ENCODE measurements at places on chromosomes 13 and 19.

- no peak for DNase-seq
Measured at GRCh38 chr13:91659256-91660075, 261.0 kb downstream of the GPC5 start.

- DNase-seq: no peak
Measured at GRCh38 chr19:46478356-46478986, 7.1 kb upstream of the PNMA8A start.

- DNase-seq: no peak
Measured at GRCh38 chr13:49023431-49023830, 47.7 kb downstream of the FNDC3A start.

DNA sequence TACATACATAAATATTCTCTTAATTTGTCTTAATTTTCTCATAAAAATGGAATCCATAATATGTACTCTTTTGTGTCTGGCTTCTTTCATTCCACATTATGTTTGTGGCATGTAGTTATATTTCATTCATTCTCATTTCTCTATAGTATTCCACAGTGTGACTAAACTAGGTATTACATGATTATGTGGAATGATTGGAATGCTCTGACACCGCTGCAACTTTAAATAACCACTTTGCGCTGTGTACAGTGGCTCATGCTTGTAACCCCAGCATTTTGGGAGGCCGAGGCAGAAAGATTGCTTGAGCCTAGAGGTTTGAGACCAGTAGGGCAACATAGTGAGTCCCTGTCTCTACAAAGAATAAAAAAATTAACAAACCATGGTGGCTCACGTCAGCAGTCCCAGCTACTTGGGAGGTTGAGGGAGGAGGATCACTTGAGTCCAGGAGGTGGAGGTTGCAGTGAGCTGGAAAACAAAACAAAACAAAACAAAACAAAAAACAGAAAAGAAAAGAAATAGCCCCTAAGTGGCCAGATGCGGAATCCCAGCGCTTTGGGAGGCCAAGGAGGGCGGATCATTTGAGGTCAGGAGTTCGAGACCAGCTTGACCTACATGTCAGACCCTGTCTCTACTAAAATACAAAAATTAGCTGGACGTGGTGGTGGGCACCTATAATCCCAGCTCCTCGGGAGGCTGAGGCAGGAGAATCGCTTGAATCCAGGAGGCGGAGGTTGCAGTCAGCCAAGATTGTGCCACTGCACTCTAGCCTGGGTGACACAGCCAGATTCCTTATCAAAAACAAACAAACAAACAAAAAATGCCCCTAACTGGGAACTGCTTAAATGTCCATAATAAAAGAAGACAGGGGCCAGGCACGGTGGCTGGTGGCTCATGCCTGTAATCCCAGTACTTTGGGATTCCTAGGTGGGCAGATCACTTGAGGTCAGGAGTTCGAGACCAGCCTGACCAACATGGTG, 8.0 kb upstream of the SAE1 start:
- no peak for DNase-seq

GRCh38 chr13:32881074-32881776, 135.0 kb upstream of the KL start:
- DNase-seq: no peak

- DNase-seq: no peak
Measured at GRCh38 chr19:11165486-11166030, 10.0 kb upstream of the SPC24 start.

- no peak for DNase-seq
Measured at GRCh38 chr13:90884066-90884465, 463.4 kb upstream of the MIR17HG start.

- DNase-seq: no peak
Measured at GRCh38 chr13:32663660-32664059, 77.4 kb downstream of the PDS5B start.

- DNase-seq: no peak
Measured at GRCh38 chr19:57599377-57599760, 316 bp upstream of the ZNF530 start.

GRCh38 chr13:28741084-28741491, 22.3 kb upstream of the SLC46A3 start:
- DNase-seq: no peak

- no peak for DNase-seq
Measured at GRCh38 chr19:5951338-5951861, 26.5 kb downstream of the RANBP3 start.

DNA sequence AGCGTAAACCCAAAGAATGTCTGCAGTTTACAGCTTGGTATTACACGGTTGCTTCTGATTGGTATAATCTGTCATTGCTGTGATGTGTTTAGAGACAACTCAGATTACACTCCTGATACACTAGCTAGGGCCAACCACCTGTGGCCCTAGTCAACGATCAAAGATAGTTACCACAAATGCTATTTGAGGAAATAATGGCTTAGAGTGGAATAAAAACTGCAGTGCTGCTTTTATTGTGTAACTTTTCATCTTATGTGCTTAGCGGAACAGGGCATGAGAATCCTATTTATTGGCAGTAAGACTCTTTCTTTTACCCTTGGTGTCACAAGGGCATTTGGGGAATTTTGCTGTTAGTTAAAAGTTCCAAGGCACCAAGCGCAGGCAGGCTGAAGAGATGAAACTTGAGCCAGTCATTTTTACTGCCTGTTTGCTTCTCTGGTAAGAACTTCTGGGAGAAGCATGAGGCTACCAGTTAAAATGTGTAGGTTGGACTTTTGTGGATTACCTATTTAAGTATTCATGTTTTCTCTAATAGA, 363.3 kb downstream of the KCNRG start:
- DNase-seq: no peak

DNA sequence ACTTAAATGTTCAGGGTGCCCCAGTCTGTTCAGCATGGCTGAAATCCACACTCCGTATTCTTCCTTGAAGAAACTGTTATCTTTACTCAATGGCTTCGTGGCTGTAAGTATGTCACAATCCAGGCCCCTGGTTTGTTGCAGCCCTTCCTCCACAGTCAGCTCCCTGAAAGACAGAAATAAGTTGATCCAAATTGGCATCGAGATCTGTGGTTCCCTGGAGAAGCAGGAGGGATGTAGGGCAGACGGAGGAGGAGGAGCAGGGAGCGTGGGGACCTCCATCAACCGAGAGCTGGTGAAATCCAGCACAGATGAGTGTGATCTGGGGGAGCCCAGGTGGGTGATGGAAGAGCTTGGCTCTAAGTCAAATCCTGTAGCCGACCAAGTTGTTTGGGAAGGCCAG, 304 bp downstream of the TSPAN16 start:
- DNase-seq: peak; percentile 52

GRCh38 chr19:15962319-15962718, 13.5 kb downstream of the OR10H4 start:
- no peak for DNase-seq

GRCh38 chr13:23518231-23518630, 52.0 kb upstream of the TNFRSF19 start:
- DNase-seq: no peak

GRCh38 chr19:12692960-12693359, 3.5 kb downstream of the FBXW9 start:
- no peak for DNase-seq

- no peak for DNase-seq
Measured at GRCh38 chr13:27658546-27658945, 36.9 kb downstream of the POLR1D start.

DNA sequence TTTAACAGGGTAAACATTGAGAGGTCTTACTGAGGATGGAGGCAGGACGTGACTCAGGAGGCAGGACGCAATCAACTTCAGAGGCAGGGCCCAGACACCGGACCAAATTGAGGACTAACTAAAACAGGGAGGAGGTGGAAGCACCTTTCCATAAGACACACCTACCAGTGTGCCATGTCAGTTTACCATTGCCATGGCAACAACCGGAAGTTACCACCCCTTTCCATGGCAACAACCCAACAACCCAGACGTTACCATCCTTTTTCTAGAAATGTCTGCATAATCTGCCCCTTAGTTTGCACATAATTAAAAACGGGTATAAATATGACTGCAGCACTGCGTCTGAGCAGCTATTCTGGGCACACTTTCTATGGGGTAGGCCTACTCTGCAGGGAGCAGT, 53.5 kb upstream of the SOX21 start:
- no peak for DNase-seq

DNA sequence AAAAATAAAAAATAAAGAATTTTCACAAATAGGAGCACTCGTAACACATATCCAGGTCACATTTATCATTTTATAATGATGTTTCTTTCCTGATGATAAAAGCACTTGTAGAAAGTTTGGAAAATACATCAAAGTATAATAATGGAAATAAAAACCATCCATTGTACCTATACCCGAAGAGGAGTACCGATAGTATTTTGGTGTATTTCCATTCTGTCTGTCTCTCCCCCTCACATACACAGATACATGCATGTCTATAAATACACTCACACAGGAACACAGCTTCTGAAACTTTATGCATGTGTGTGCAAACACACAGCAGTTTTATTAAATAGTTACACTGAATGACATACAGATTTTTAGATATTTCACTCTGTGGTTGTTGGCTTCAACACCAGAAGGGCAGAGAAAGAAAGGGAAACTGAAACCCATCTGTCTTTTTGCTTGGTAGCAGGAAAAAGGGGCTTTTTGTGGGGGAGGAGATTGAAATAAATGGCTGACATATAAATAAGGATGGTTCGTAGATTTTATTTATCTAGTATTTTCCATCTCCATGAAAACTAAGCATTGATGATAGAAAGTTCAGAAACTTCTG, 114.8 kb downstream of the LRCH1 start:
- DNase-seq: no peak

- no peak for DNase-seq
Measured at GRCh38 chr19:42290523-42291434, 11.2 kb upstream of the PRR19 start.
